ENCODE measurements at places on chromosomes 12 and 14.

DNA sequence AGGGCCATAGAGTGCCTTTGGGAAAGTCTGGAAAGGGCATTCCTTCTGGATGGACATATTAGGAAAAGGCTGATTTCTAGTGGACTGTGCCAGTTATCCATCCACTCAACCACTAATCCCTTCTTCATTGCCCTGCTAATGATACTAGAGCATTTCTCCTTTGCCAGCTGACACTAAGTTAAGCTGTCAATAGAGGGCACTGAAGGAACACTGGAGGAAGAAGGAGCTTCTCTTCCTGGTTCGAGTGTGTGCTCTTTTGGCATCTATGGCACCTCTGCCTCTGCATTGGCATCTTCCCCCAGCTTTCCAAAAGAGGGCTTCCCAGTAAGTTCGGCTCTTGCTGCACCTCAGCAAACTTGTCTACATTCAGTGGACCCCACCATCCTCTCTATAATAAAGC is 165.4 kb downstream of the DERA start:
- DNase-seq: no peak

GRCh38 chr14:55458800-55459515 is 18.5 kb upstream of the TBPL2 start:
- DNase-seq: no peak

- no peak for DNase-seq
These were observed 17.9 kb downstream of the SRGAP1 start for GRCh38 chr12:63862187-63862968.

- DNase-seq: peak; percentile 67
These were observed 1.8 kb upstream of the RNASE4 start for GRCh38 chr14:20682435-20683124.

- DNase-seq: no peak
These were observed 60.2 kb downstream of the RFX4 start for GRCh38 chr12:106643000-106643399.

GRCh38 chr12:93226361-93226760 is 151.4 kb upstream of the NUDT4 start:
- no peak for DNase-seq

GRCh38 chr14:103735439-103735814 is 19.8 kb downstream of the ZFYVE21 start:
- DNase-seq: no peak

DNA sequence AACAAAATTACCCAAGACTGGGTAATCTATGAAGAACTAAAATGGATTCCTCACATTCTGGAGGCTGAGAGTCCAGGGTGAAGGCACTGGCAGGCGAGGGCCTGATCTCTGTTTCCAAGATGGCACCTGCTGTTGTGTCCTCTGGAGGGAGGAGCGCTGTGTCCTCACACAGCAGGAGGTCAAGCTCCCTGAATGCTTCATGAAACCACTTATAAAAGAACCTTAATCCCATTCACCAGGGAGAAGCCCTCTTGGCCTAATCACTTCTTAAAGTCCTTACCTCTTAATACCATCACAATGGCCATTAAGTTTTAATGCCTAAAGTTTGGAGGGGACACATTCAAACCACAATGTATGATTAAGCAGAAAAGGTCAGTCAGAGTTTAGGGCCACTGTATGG is 172.4 kb downstream of the EMP1 start:
- DNase-seq: no peak

- no peak for DNase-seq
These were observed 29.7 kb downstream of the RAD9B start for GRCh38 chr12:110531741-110532333.

DNA sequence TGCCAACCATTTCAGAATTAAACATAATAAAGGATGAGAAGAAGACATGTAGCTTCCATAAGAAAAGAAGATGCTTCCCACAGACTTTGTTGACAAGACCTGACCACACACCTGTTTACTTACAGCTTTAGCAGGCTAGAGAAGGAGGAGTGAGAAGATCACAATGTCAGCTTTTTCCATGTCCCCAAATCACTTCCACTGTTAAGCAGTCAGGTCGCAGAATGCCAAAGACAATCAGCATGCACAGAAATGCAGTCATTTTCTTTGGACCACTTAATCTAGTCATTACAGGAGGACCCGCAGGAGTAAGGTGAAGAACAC is 314.9 kb downstream of the SSPN start:
- DNase-seq: no peak

DNA sequence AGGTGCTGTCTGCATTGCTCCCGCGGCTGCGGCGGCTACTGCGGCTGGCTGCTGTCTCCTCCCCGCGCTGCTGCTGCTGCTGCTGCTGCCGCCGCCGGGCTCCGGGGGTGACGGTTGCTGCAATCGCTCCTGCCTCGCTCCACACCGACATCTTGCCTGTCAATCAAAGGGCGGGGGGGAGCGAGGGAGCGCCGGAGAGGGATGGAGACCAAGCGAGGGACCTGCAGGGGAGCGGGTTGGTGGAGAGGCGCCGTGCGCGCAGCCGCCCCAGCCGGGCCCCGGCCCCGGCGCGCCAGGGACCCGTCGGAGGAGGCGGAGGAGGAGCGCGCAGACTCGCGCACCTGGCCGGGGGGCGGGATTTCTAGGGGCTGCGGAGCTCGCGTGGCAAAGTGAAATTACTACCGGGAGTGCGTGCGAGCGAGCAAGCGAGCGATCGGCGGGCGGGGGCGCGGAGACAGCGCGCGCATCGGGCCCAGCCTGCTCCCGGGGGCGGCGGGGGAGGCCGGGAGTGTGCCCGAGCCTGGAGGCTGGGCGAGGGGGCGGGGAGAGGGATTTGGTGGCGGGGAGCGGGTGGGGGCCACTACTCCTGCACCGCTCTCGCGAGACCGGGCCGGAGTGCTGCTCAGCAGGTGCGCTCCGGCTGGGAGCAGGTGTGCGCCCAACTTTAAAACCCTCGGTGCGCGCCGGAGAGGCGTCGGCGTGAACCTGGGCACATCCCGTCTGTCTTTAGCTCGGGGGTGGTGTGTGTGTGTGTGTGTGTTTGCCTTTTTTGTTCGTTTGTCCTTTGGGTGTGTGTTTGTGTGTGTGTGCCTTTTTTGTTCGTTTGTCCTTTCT is at the start of gene KSR2:
TSS of gene KSR2 (minus strand) at position 165 of the 834 bp plus-strand sequence. CDS start 735 bp downstream, outside the sequence.
- DNase-seq: peak; percentile 6

GRCh38 chr12:117592588-117593305 is 231.3 kb upstream of the NOS1 start:
- DNase-seq: no peak

All from activated T-helper 1 cell treated with anti-CD3 and anti-CD28 coated beads, Interleukin-2, amount 50 U/mL, for 16 hours (primary cell).